Activated T-helper 1 cell treated with anti-CD3 and anti-CD28 coated beads, Interleukin-12 subunit alpha, Interleukin-12 subunit beta, Interleukin-2, Interleukin-4 antibody, amounts not matched to agents 30 ng/mL and 10 ng/mL and 1 ng/mL, durations not matched to agents 14 hours and 24 hours and 36 hours (primary cell): ENCODE measurements at places on chromosomes 16 and 17. TPM values are rescaled to one million over a fixed set of nuclear protein-coding genes. Genes with fewer than 3 reads are reported as not detected.
A peak's percentile ranks its signal among the peaks of the same experiment; 100 is the strongest.

SLFN5 gene
- total RNA-seq: 10.4 and 11.0 TPM in 2 replicates

SMIM22 gene
- not detected in 2 replicates for total RNA-seq

GRCh38 chr17:35460354-35460851 lies 11.8 kb upstream of the SLFN13 start:
- peak; percentile 29 for DNase-seq
- H3K4me3 ChIP-seq: peak overlapping the region; percentile 66
- peaks cover 22% of the 10 kb centered on the region for H3K4me1 ChIP-seq
- peak overlapping the region; percentile 77 for H3K27ac ChIP-seq
- H3K36me3 ChIP-seq: peaks cover 50% of the 10 kb centered on the region

TMEM114 gene
- not detected in 2 replicates for total RNA-seq

GRCh38 chr16:12570046-12570618 lies 233.6 kb downstream of the CPPED1 start:
- no peak overlapping the region for H3K4me3 ChIP-seq
- no peak for DNase-seq
- H3K36me3 ChIP-seq: peaks cover 53% of the 10 kb centered on the region
- H3K4me1 ChIP-seq: peaks cover 42% of the 10 kb centered on the region
- H3K27ac ChIP-seq: no peak overlapping the region

HIGD1B gene
- not detected in 2 replicates for total RNA-seq

PPP1R27 gene
- not detected in 2 replicates for total RNA-seq

SLC16A6 gene
- total RNA-seq: 3.0 and 3.8 TPM in 2 replicates

- H3K27me3 ChIP-seq: no peaks in the 10 kb centered on the region
- H3K27ac ChIP-seq: peak overlapping the region; percentile 97
- DNase-seq: no peak
- H3K36me3 ChIP-seq: peaks cover 29% of the 10 kb centered on the region
- H3K4me3 ChIP-seq: peak overlapping the region; percentile 48
Observed at GRCh38 chr17:80763293-80763867, 218.7 kb downstream of the RPTOR start.

DNA sequence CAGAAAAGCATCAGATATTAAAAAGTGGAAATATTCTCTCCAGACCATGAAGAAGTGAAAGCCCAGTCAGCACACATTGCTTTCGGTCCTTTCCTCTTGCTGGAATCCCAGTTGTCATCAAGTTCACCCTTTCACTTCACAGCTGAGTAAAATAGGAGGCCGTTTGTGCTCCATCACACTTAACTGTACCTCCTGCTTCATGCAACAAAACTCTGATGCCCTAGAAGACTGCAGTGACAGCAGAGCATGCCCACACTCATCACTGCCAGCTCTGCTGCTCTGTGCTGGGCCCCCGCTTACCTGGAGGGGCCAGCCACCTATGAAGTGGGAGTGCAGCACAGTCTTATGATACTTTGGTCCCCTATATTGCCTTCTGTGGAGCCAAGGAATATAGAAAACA lies 62.5 kb downstream of the N4BP1 start:
- no peaks in the 10 kb centered on the region for H3K27me3 ChIP-seq
- DNase-seq: no peak
- peaks cover 34% of the 10 kb centered on the region for H3K36me3 ChIP-seq
- peaks cover 19% of the 10 kb centered on the region for H3K4me1 ChIP-seq
- no peak overlapping the region for H3K4me3 ChIP-seq
- H3K27ac ChIP-seq: peak overlapping the region; percentile 18

MT1F gene
- 4.3 and 5.2 TPM in 2 replicates for total RNA-seq

DNA sequence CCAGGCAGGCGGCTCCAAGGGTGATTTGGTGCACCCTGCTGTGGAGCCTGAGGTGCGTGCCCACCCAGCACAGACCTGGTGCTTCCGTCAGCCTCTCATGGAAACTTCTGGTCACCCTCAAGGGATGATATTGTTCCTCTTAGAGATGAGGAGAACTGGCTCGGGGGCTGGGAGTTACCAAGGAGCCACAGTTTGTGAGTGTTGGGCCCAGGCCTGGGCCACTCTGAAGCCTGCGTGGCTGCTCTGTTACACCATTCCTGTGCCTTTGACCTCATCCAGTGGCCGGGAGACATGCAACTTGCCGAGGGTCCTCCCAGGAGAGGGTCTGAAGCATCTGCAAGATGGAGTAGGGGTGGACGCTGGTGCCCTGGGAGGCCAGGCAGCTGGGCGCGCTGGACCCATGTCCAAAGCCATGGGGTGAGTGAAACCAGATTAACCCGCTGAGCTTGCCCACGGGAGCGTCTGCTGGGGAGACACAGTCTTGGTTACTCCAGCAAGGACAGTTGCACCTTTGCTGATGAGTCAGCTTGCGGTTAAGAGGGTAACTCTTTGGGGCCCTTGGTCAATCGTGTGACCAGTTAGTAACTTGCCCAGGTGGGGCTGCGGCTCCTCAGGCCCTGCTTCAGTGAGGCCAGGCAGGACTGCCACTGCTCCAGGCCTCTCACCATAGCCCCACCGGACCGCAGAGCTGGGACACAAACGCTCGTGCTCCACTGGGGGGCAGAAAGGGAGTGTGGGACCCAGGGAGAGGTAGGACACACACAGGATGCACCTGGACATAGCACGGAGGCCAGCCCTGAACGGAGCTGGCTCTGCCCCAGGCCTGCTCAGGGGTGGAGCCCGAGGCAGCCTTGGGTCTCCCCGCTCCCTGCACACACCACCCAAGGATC lies 7.5 kb downstream of the C16orf90 start:
- H3K27ac ChIP-seq: no peak overlapping the region
- no peaks in the 10 kb centered on the region for H3K4me1 ChIP-seq
- H3K27me3 ChIP-seq: no peaks in the 10 kb centered on the region

GRCh38 chr16:65305266-65305959 lies 183.6 kb upstream of the CDH11 start:
- no peaks in the 10 kb centered on the region for H3K4me1 ChIP-seq
- H3K27ac ChIP-seq: no peak overlapping the region
- DNase-seq: no peak
- no peaks in the 10 kb centered on the region for H3K36me3 ChIP-seq

CD300LB gene
- not detected in 2 replicates for total RNA-seq

DNA sequence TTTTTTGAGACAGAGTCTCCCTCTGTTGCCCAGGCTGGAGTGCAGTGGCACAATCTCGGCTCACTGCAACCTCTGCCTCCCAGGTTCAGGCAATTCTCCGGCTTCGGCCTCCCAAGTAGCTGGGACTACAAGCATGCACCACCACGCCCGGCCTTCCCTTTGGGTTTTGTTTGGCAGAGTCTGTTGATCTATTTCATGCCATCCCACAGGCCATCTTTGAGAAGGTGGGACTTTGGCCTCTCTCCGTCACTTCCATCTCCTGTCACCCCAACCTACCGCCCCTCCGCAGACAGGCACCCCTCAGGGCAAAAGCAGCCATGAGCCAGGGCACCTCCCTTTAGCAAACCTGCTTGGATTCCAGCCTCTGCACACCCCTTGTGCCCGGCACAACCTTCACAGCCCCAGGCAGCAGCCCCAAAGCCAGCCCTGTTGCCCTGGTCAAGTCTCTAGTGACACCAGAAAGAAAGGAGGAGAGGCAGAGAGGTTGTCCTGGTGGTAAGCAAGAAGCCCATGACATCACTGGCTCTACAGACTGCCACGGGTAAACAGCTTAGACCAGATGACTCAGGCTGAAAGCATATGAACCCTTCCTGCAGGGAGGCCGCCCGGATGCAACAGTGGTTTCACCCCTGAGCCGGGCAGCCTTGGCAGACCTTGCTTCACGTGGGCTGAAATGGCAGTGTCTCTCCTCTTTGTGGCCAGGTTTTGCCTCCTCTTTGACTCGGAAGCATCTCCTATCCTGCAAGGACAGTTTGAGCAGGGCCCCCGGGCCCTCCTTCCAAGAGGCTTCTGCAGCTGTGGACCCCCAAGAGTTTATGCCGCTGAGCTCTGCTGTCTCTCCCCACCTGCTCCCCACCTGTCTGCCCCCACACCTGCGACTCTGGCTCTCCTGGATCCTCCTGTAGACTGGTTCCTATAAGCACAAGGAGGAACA lies 8.1 kb upstream of the TIMP2 start:
- peaks cover 4% of the 10 kb centered on the region for H3K4me1 ChIP-seq
- H3K27me3 ChIP-seq: peaks cover 11% of the 10 kb centered on the region
- H3K36me3 ChIP-seq: no peaks in the 10 kb centered on the region

DNA sequence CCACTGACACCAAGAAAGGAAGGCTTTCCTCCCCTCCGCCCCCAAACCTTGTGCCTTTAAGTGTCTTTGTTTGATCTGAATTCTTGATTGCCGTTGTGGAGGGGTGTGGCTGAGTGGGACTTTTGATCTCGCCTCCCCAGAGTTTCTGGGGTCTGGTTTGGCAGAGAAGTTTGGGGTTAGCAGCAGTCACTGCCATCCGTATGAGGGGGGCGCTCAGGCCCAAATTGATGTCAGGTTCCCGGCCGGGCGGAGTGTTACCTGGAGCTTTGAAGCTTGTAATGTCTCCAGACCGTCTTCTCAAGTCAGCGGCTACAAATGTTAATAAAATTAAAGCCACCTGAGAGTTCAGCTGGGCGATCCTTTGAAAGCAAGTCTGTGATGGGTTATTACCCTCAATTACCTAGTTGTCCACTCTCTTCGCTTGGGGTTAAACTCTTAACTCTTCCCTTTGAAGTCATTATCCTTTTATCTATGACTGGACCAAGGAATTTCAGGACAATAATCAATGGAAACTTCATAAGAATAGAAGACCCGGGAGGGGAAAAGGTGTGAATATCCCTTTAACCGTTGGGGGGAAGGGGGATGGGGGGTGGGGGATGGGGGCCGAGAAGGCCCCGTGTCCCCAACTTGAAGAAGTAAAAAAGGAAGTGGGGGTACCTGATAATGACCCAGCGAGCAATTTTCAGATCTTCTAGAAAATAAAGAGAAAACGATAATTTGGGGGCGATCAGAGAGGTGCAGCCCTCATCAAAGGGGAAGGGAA lies 31.8 kb upstream of the AXIN2 start:
- H3K4me3 ChIP-seq: peak overlapping the region; percentile 12
- H3K36me3 ChIP-seq: no peaks in the 10 kb centered on the region
- peaks cover 14% of the 10 kb centered on the region for H3K4me1 ChIP-seq

SOST gene
- total RNA-seq: not detected in 2 replicates

DNA sequence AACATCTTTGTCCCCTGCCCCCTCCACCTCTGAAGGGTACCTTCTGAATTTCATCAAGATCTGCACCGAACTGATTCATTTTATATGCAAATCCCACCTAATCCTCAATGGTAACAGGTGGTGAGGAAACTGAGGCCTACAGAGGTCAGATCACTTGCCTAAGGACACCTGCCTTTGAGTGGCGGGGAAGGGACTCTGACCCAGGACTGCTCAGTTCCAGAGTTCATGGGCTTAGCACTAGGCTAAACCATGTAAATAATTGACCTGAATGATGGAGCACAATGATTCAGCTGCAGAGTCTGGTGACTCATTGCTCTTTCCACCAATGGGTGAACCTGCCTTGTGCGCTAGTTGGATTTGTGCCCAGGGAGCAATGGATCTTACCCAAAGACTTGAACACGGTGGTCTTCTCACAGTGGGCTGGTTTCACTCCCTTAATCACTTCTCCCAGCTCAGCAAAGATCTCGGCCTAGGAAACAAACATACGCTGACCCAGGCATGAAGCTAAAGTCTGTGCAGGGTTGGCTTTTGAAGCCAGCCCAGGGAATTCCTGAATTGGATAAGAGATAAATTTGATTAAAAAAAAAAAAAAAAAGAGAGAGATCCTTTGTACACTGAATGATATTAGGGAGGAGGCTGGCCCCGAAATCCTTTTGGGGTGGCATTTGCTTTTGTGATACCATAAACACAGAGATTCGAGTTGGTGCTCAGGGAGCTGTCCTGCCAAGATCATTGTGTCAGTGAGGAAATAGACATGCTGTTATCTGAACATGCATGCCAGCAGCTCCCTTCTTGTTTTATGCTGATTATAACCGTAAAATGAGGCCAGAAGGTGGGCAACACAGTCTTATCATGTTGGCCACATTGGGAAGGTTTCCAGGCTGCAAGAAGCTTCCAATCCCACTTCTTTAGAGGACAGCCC lies 17.0 kb downstream of the CRYM start:
- no peak for DNase-seq
- no peaks in the 10 kb centered on the region for H3K4me1 ChIP-seq
- no peaks in the 10 kb centered on the region for H3K36me3 ChIP-seq
- no peak overlapping the region for H3K27ac ChIP-seq

MT2A gene
- 348 and 365 TPM in 2 replicates for total RNA-seq

GRCh38 chr17:64573214-64573613 lies 66.4 kb downstream of the CEP95 start:
- H3K4me3 ChIP-seq: no peak overlapping the region
- H3K27me3 ChIP-seq: no peaks in the 10 kb centered on the region
- peaks cover 6% of the 10 kb centered on the region for H3K36me3 ChIP-seq
- no peak for DNase-seq
- peak overlapping the region; percentile 70 for H3K27ac ChIP-seq

DNA sequence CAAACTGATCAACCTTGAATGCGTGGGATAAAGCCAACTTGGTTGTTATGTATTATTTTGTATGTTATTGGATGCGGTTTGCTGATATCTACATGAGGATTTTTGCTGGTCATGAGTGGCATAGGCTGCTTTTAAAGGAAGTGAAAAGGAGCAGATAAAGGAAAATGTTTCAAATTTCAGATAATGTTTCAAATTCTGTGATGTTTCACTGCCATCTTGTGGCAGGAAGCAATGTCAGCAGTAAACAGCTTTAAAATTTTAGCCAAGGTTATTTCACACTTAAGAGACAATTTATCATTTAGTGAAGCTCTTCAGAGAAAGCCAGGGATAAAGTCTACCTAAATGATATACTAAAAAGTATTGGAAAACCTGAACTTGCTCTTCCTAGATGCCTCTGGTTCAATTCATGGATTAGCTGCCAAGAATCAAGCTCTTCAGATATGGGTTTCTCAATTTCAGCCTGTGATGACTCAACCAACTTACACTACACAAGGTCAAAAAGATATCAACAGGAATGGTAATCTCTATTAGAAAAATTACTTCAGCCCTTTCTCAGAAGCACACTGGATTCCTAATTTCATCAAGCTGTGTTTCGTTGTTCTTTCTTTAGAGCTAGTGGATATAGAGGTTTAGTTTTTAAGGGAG lies 136.0 kb upstream of the C17orf78 start:
- H3K4me3 ChIP-seq: no peak overlapping the region
- no peaks in the 10 kb centered on the region for H3K27me3 ChIP-seq
- no peaks in the 10 kb centered on the region for H3K4me1 ChIP-seq

- H3K27ac ChIP-seq: peak overlapping the region; percentile 98
- no peaks in the 10 kb centered on the region for H3K27me3 ChIP-seq
- H3K36me3 ChIP-seq: peaks cover 31% of the 10 kb centered on the region
Observed at GRCh38 chr17:42266918-42267766, 9.0 kb downstream of the STAT5B start.

CENPX gene
- 109 and 120 TPM in 2 replicates for total RNA-seq

DNA sequence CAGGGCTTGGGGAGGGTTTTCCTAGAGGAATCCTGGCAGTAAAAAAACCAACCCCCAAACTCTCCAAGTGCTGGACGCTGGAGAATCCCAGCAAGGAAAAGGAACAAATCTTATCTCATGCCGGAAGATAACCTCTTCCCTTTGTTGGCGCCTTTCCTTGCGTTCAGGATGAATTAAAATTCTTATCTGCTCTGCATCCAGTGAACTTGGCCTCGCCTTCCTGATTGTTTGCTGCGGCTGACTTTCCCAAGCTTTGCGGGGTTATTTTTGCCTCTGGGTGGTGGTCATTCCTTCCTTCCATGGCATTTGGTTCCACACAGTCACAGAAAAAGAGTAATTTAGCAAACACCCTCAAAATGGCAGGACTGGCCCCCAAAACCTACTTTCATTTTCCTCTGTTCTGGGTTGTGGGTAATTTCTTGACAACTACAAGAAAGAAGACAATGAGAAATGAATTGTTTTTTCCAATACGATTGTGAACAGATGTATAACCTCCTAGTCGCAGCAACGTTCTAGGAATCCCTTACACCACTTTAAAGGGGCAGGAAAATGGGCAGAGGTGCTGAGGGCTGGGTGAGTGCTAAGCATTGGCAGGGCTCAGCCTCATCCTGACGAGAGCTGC lies 77.8 kb downstream of the MRC2 start:
- H3K4me1 ChIP-seq: no peaks in the 10 kb centered on the region
- H3K27me3 ChIP-seq: peaks cover 39% of the 10 kb centered on the region
- DNase-seq: no peak
- peak overlapping the region; percentile 64 for H3K4me3 ChIP-seq
